Left renal cortex interstitium (tissue), 4 donors: ENCODE measurements at places on chromosomes 6 and 20. TPM values are rescaled to one million over a fixed set of nuclear protein-coding genes. Genes with fewer than 3 reads are reported as not detected.

Gene KIF13A
- polyA plus RNA-seq, result 35.5 TPM

GRCh38 chr6:146050168-146050567 is 21.3 kb downstream of the GRM1 start:
- no peak for DNase-seq

DNA sequence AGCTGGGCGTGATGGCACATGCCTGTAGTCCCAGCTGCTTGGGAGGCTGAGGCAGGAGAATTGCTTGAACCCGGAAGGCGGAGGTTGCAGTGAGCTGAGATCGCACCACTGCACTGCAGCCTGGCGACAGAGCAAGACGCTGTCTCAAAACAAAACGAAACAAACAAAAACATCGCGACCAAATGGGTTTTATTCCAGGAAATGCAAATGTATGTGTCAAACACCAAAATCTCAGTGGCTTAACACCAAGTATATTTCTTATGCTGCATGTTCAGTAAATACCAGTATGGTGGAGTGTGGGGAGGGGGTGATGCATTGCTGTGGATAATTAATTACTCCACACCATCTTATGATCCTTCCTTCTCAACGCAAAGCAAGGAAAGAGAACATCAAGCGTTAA is 28.1 kb downstream of the ACTR5 start:
- no peak for DNase-seq

- DNase-seq, result peak; percentile 23
Observed at GRCh38 chr6:7050872-7051779, 56.6 kb upstream of the RREB1 start.

Gene COL10A1
- 0.68 TPM for polyA plus RNA-seq

Gene BMP7
- polyA plus RNA-seq, result 99.0 TPM

- no peak for DNase-seq
Observed at GRCh38 chr20:14878676-14879019, 541.2 kb upstream of the FLRT3 start.

DNA sequence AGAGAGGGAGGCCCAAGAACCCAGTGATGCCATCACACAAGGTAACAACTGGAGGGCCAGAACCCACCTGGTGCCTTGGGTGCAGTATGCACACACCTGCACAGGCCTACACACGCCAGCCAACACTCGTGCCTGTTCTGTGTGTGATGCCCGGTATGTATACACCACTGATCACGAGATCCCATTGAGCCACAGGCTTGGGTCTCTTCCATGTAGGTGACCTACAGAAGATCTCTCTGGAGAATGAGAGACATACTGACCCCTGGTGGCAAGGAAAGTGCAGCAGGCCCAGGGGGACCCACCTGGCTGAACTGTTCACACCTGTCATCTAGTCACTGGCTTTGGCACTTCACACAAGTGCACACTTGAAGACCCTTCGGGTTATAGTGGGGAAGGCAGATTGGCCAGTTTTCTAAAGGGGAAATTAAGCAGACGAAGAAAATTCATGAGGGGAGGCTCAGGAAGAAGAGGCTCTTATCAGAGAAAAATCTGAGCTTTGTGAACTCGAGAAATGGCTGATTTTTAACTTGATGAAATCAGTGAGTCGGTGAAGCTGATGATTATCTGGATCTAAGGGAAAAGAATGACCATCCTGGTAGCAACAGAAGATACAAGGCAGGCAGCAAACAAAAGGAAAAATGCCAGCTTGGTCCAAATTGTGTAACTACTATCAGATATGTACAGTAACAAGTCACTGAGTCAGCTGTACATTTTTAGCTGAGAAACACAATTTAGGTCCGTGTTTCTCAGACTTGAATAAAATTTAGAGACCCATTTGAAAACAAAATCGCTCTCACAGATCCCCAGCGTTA is 69.1 kb upstream of the PBOV1 start:
- no peak for DNase-seq

DNA sequence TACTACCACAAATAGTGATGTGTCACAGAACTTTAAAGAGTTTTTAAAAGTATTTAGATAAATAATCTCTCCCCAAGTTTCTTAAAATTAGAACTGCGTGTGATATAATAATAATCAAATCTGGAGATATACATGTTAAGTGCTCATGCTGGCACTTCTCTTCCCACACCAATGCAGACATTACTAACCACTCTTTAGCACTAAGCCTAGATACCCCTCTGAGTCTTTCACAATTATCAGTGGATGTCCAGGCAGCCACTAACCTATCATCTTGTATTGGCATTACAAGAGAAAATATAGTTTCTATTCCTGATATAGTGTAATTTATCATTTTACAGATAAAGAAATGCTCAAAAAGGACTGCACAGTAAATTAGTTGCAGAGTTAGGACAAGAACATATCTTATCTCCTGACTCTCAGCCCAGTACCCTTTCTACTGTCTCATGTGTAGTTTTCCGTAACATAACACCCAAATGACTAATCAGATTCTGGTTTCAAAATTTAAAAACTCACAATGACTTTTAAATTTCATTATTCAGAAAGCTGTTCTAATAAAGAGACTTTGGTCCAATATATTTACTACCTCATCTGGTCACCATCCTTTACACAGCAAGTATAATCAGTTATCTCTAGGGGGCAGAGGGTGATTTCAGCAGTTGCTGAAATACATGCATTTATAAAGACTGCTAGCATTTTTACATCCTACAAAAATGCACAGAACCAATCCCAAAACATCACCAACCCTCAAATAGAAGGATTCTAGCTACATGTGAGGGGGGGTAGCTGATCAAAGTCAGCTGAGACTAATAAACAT is 215.5 kb upstream of the MCHR2 start:
- no peak for DNase-seq

DNA sequence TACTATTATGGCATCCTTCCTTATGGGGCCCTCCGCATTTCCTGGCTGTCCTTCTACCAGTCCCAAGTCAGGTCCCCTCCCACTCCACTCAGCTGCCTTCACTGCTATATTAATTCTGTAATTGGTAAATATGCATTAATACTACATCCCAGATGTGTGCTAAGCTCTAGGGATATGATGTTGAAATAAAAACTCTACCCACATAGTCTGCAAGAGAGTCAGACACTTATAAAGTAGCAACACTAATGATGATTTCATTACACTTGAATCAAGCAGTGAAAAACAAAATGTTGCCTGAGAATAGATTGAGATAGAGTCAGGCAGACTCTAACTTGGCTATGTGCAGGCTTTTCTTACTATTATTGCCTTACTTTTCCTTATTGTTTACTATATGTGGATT is 62.4 kb downstream of the AIG1 start:
- DNase-seq, result no peak

Gene GJA1
- 57.3 TPM for polyA plus RNA-seq

Gene PACSIN1
- 1.0 TPM for polyA plus RNA-seq

DNA sequence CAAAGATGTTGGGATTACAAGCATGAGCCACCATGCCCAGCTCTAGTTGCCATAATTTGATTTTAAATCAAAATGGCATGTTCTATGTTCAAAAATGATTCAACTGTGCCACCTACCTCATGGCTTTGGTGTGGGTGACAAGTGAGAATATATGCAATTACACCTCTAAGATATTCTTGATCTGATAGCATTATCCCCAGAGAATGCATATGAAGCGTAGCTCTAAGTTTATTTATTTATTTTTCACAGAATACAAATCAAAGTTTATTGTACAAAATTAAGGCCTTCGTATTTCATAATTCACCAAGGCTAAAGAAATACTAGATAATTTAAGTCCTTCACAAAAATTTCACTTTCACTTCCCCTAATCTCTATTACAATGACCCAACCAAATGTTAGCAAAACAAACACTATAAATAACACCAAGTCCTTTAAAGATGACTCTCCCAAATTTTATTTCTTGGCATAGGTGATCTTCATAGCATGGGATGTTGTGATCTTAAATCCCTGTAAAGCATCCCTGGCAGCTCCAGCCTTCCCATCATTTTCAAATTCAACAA is 205.9 kb upstream of the TAB2 start:
- no peak for DNase-seq

Gene CLVS2
- 0.22 TPM for polyA plus RNA-seq

- no peak for DNase-seq
Observed at GRCh38 chr6:3229566-3230178, 2.2 kb upstream of the TUBB2B start.

Gene PSMB9
- polyA plus RNA-seq, result 8.2 TPM

Gene RBPJL
- not detected for polyA plus RNA-seq

DNA sequence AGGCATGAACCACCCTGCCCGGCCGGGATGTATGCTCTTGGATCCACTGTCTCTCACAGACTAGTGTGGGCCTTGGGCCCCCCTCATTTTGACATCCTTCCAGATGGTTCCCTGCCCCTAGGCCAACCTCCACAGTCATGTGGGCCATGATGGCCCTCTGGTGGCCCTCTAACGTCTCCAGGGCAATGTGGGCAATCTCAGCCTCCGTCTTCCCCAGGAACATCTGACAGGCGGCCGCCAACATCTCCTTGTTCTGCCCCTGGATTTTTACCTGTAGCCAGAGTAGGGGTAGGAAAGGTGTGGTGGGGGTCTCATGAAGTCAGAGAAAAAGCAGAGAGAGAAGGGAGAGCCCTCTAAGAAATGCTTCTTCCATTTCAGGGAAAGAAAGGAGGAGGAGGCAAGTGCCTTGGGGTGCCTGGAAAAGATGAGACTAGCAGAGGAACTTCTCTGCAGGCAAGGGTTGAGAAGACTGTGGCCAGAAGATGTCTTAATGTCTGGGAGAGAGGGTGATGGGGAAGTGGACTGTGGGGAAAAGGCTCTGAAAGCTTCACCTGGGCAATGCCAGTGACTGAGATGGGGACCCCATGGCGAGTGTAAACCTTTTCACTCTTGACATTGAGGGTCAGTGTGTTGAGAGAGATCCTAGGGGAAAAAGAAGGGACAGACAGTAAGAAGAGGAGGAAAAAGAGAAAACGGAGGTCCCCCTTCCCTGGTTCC is 1.3 kb downstream of the FLOT1 start:
- DNase-seq, result no peak

DNA sequence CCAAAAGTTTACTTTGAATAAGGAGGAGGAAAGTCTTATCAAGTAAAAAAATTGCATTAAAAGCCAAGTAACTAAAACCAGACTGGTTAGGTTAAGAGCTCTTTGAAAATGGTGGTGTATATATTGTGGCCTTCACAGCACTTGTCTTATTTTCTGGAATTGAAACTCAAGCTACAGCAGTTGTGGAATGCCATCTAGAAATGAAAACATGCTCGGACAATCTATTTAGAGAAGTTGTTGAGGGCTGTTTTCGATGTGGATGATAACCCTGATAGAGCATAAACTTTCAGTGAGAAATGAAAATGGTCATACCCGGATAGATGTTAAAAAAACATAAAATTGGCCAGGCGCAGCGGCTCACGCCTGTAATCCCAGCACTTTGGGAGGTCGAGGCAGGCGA is 47.0 kb downstream of the ARID1B start:
- no peak for DNase-seq

Gene HLA-DQA2
- polyA plus RNA-seq, result 0.16 TPM

Gene SCRT2
- 0.17 TPM for polyA plus RNA-seq

DNA sequence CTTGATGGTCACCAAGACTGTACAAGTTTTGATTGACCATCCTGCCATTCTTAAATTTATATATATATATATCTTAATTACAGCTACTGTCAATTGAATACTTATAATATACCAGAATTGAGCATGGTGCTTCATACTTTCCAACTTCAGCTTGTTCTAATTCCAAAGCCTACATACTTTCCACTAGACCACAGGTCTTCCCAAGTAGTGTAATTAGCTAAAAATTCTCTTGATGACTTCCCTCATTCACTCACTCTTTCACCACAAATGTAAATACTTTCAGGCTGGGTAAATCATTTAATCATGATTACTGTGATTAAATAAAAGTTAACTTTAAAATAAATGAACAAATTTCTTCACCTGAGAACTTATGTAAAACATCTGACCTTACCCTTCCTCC is 3.4 kb downstream of the ASF1A start:
- no peak for DNase-seq

- DNase-seq, result no peak
Observed at GRCh38 chr6:4398791-4399190, 263.4 kb upstream of the ECI2 start.

GRCh38 chr6:53043581-53043980 is 21.6 kb upstream of the FBXO9 start:
- DNase-seq, result no peak

Gene HLA-G
- polyA plus RNA-seq, result 10.2 TPM

- no peak for DNase-seq
Observed at GRCh38 chr6:134667111-134667510, 282.8 kb downstream of the ALDH8A1 start.

DNA sequence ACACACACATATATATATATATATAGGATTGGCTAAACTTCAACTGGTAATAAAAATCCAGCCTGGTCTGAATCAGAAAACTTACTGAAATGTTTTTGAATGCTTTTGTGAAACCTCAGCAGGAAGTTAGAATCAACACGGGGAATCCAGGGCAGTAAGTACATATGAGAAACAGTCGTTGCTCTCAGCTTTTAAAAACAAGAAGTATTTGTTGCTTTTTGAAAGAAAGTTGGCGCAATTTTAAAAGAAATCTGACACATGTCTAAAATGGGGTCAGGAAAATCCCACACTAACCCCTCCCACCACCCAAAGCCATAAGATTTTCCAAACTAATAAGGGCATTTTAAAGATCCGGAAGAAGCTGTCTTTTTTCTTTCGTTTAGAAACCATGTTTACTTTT is 11.5 kb upstream of the CCDC170 start:
- peak; percentile 49 for DNase-seq

GRCh38 chr6:14046476-14047068 is 71.0 kb upstream of the CD83 start:
- DNase-seq, result no peak

GRCh38 chr20:36855241-36855657 is 20.7 kb upstream of the TLDC2 start:
- no peak for DNase-seq

DNA sequence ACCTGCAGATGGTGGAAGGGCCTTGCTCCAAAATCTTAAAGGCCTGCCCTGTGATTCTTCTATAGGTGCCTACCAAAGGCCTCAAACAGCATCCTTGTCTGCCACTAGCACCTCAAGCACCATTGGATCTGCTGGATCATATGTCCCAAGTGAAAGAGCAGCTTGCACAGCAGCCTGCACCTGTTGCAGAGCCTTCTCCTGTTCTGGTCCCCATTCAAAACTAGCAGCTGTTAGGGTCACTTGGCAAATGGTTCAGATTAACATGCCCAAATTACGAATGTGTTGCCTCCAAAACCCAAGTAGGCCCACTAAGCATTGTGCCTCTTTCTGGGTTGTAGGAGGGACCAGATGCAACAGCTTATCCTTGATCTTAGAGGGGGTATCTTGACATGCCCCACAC is 99.6 kb upstream of the F13A1 start:
- DNase-seq, result no peak
